ENCODE measurements at places on chromosomes 6 and 20. TPM values are rescaled to one million over a fixed set of nuclear protein-coding genes. Genes with fewer than 3 reads are reported as not detected.

The TINAG gene
- total RNA-seq, result not detected

The IL17F gene
- total RNA-seq, result not detected

The FOXS1 gene
- total RNA-seq, result not detected

The WFDC13 gene
- total RNA-seq, result not detected

The C2 gene
- 0.86 TPM for total RNA-seq

The AIF1 gene
- total RNA-seq, result 3.2 TPM

The EPHA7 gene
- total RNA-seq, result 9.4 TPM

The LPA gene
- 0.15 TPM for total RNA-seq

The RAET1E gene
- not detected for total RNA-seq

The IPCEF1 gene
- 0.48 TPM for total RNA-seq

The PET117 gene
- total RNA-seq, result 24.1 TPM

The DNAH8 gene
- not detected for total RNA-seq

The GABRR1 gene
- total RNA-seq, result 0.26 TPM

The EEF1E1 gene
- 76.0 TPM for total RNA-seq

The MDFI gene
- total RNA-seq, result 40.9 TPM

The ERVFRD-1 gene
- not detected for total RNA-seq
